ENCODE measurements at places on chromosomes 12 and 14.

DNA sequence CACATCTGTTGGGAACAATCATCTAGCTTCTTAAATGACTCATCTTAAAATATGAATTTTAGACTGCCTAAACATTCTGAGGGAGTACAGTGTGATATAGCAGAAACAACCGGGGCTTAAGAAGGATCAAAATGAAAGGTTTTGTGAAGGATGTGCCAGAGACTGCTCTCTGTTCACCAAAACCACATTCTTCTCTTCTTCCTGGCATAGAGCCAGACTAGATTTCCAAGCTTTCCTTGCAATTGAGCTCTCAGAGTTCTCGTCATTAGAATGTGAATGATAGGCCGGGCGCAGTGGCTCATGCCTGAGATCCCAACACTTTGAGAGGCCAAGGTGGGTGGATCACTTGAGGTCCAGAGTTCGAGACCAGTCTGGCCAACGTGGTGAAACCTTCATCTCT, 94.5 kb downstream of the LRRIQ1 start:
- DNase-seq = no peak

DNA sequence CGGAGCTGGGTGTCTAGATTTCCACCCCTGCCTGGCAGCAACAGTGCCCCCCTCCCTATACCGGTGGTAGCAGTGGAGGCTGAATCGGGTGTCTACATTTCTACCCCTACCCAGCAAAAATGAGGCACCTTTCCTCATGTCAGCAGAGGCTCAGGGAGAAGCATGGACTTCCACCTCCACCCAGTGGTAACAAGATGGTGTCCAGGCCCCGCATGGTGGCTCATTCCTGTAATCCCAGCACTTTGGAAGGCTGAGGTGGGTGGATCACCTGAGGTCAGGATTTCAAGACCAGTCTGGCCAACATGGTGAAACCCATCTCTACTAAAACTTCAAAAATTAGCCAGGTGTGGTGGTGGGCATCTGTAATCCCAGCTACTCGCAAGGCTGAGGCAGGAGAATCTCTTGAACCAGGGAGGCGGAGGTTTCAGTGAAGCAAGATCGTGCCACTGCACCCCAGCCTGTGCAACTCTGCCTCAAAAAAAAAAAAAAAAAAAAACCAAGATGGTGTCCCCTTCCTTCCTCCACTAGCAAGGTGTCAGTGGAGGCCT, 35.5 kb upstream of the OR5AU1 start:
- DNase-seq = no peak

GRCh38 chr12:4933411-4933810, 23.7 kb downstream of the KCNA1 start:
- DNase-seq = no peak

DNA sequence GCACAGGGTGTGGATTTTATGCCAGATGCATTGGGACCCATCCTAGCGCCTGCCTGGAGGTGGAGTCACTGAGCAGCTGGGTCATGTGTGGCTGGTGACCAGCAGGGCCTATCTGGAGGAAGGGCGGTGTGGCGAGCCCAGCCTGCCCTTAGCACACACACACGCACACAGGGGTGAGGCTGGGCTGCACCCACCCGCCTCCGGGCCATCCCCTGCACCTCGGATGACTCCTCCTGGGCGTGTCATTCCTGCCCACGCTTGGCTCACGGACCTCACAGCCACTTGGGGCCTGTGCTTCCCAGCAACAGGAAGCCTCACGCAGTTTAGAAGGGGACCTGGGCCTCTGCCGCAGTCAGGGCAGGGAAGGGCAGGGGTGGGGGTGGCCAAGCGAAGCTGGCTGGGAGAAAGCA, 36.2 kb upstream of the FZD10 start:
- no peak for DNase-seq

DNA sequence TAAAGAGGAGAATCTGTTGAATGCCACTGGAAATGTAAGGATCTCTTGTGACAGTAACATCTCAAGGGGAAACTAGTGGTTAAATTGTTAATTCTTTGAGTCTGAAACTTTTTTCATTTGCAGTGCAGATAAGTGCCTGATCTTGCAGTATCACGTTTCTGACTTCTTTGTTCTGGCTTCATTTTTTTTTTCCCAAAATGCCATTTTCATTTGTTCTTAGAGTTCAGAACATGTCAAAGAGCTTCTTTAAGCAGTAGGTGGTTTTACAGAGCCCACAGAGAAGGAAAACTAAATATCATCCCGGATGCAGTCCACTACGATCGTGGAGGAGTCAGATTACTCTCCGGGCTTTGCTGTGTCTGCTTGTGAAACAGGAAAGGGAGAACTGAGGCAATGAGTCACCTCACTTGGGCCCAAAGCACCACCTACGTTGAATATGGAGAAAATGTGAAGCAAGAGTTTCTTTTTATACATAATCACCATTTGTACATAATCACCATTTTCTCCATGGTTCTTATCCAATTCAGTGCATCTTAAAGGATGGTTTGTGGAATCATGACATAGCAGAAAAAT, 43.9 kb downstream of the HMGA2 start:
- no peak for DNase-seq

GRCh38 chr14:72742838-72743195, 151.1 kb downstream of the DPF3 start:
- no peak for DNase-seq

GRCh38 chr12:124784871-124785572, 78.6 kb downstream of the SCARB1 start:
- DNase-seq = no peak

GRCh38 chr12:69149270-69149669, 90.1 kb upstream of the CPSF6 start:
- no peak for DNase-seq

DNA sequence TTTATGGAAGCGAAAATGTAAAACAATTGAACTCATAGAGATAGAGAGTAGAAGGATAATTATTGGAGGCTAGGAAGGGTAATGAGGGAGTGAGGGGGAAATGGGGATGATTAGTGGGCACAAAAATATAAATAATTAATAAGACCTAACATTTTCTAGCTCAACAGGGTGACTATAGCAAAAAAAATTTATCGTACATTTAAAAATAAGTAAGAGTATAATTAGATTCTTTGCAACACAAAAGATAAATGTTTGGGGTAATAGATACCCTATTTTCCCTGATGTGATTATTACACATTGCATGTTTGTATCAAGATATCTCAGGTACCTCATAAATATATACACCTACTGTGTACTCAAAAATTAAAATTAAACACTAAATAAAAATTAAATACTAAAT, 1070.0 kb downstream of the LRFN5 start:
- no peak for DNase-seq

DNA sequence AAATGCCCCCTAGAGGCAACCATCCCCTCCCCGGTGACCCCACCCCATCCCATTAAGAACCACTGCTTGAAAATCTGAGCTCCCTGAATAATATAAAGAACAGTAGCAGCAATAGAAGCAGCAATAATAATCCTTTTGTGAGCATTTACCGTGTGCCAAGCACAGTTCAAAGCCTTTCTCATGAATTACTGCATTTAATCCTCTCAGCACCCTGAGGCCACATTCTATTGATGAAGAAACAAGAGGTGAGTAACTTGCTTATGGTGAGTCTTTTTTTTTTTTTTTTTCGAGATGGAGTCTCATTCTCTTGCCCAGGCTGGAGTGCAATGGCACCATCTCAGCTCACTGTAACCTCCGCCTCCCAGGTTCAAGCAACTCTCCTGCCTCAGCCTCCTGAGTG, 65.0 kb downstream of the KCNK10 start:
- no peak for DNase-seq

DNA sequence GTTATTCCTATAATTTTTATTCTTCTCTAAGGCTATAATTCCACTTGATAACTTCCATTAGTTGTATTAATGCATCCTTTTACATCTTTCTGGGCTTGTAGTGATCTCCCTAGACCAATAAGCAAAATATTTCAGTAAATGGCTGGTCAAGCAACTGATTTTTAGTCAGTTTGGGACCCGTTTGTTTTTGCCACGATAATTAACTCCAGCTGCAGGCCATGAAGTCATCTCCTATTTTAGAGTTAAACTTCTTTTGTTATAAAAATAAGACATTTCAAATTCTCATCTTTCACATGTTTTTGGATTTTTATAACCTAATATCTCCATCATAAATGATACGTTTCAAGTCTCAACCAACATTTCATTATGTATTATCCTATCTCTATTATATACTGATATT, 49.4 kb downstream of the MAGOHB start:
- no peak for DNase-seq

DNA sequence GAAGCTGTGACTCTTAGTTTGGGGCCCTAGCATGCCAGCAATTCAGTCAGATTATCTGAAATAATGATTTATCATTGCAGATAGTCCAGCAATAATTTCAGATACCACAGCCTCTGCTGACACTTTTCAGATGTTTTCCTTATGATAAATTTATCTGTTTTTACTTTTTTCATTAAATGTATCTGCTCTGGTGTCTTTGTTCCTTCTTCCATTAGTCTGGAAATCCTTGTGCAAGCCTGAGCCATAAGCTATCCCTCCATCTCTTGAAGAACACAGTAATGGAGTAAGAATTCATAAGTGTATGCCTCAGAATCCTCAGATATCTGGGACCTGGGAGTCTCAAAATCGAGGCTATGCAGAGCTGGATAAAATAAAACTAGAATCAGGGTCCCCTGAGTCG, 146.4 kb upstream of the KRR1 start:
- DNase-seq = no peak

- DNase-seq = peak; percentile 46
These were observed 2.2 kb downstream of the TBPL2 start for GRCh38 chr14:55438066-55438683.

GRCh38 chr12:40105515-40106201, at the start of gene SLC2A13:
Gene SLC2A13 (minus strand): TSS chr12:40106081. CDS start chr12:40105808, 273 bp downstream.
- DNase-seq = no peak

DNA sequence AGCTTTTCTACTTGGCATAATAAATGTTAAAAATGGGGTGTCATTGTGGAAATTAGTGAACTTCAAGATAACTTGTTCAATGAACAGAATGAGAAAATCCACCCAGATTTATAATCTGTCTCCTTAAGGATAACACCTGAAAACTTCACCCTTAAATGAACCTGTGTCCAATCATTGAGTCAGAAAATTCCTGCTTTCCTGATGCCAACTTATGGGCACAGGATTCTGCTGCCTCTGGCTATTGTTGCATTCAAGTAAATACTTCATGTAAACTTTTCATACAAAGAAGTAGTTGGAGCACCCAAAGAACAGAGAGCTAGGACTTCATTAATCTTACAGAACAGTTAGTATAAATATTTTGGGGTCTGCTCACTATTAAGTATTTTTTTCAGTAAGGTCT, 98.9 kb upstream of the PLEKHA5 start:
- DNase-seq = no peak
